ENCODE measurements at places on chromosomes 3 and 15.
A peak's percentile ranks its signal among the peaks of the same experiment; 100 is the strongest.

- DNase-seq = no peak
Observed at GRCh38 chr3:193292386-193292785, 51.4 kb downstream of the PLAAT1 start.

DNA sequence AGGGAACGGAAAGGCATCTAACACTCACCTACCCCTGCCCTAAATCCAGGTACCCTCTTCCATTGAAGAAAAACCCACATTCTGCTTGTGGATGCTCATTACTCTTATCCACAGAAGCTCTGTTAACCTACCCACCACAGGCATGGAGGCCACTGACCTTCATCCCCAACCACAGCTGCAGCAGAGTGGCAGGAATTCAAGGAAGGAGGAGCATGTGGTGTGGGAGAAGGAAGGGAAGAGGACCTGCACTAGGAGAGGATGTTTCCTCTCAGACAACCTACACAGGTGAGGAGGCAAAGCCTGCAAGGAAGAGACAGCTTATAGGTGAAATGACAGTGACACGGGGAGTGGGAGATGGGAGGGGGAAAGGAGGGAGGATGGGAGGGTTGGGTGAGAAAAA lies 192.5 kb upstream of the TSC22D2 start:
- no peak for DNase-seq

DNA sequence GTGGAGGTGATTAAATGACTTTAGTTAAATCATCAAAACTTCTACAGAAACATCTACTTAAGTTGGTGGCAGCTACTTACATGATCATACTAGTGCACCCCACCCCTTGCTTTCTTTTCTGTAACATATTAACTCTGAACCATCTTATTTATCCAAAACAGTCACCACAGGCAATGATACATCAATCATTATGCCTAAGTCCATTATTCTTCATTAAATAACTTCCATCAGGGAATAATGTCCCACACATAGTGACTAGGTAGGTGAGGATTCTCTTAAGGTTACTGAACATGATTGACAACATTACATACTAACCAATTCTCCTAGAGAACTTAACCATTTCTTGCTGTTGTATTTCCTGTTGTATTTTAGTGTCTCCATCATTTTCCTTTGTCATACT lies 210.2 kb downstream of the NR1D2 start:
- no peak for DNase-seq

GRCh38 chr3:36679384-36680200 lies 84.8 kb downstream of the DCLK3 start:
- no peak for DNase-seq

DNA sequence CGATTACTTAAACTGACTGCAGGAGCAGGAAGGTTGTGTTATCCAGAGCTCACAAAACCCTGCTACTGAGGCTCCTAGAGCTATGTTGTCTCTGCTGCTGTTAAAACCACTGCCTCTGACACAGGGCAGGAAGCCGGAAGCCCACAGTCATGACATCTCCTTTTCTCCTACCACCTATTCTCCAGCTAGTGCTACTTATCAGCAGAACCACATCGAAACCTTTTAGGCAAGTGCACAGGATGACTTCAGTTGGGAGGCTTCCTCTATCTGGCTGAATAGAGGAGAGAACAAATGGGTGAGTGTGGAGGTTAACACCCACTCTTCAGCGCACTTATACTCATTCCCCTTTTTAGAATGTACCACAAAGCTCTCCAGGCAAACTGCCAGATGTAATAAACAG lies 638.0 kb downstream of the OTOL1 start:
- no peak for DNase-seq

DNA sequence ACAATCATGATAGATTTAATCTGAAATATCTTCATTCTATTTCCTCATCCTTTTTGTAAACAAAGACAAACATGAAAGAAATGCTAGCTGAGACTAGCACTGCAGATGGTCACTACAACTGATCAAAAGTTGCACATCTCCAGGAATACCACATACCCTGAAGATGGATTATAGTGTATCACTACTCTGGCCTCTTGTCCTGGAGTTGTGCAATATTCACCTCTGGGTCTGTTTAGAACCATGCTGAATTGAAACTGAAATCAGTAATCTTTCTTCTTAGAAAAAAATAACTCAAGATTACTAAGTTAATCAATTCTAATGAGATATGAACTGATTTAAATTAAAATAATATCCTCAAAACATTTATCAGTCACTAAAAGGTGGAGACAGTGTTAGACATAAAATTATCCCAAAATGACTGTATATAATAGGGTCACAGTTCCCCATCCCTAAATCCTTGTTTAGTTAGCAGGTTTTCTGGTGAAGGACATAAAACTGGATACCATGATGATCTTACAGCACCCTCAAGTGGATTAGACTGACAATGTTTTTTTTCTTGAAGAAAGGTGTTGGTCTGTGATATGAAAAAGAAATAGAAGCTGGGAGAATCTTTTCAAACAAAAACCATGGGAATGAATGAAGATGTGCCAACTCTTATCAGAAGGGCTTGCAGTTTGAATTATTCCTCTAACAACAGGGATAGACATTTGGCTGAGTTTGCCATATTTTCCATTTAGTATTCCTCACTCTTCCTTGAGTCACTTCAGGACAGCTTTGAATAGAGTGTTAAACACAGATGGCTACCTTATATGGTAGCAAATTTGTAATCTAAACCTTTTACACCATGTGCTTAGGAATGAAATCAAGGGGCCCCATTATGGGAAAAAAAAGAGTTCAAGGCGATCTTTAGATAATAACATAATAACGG lies 7.1 kb upstream of the TTC14 start:
- DNase-seq = no peak

DNA sequence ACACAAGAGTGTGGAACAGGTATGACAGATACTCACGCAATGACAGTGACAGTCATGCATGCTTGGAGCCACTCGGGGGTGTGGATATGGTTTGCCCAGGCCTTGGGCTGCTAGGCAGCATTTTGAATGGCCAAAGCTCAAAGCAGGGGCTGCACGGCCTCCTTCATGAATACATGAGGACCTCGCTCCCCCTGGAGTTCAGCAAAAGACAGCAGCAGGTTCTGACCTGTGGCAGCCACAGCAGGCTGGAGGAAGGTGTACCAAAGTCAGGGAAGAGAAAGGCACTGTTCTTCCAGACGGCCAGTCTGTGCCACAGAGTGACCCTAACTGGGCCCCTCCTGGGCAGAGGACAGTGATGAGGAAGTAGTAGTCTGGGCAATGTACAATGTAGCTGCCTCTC lies 88.2 kb upstream of the C2CD4B start:
- no peak for DNase-seq

DNA sequence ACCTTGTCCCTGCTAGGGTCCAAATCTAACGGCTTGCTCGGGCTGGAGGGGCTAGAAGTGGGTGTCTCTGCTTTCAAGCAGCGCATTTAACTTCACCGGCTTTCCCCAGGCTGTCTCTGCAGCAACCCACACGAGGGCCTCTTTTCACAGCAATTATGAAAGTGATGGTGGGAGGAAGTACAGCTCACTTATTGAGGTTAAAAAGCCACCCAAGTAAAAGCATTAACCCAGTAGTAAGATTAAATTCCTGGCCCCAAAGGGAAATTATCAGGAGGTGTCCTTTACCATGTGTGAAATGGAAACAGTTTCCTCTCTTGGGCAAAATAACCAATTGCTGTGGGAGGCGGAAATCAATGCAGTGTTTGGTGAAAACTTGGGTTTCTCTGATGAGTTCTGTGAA lies 41.1 kb downstream of the NGRN start:
- peak; percentile 37 for DNase-seq

- no peak for DNase-seq
Observed at GRCh38 chr3:126117212-126117611, 33.3 kb upstream of the SLC41A3 start.

Data from stimulated activated CD4-positive, alpha-beta T cell treated with anti-CD3 and anti-CD28 coated beads, Interleukin-2, amount 100 ng/mL, for 48 hours (primary cell).